ENCODE measurements at places on chromosomes 11 and 22.

DNA sequence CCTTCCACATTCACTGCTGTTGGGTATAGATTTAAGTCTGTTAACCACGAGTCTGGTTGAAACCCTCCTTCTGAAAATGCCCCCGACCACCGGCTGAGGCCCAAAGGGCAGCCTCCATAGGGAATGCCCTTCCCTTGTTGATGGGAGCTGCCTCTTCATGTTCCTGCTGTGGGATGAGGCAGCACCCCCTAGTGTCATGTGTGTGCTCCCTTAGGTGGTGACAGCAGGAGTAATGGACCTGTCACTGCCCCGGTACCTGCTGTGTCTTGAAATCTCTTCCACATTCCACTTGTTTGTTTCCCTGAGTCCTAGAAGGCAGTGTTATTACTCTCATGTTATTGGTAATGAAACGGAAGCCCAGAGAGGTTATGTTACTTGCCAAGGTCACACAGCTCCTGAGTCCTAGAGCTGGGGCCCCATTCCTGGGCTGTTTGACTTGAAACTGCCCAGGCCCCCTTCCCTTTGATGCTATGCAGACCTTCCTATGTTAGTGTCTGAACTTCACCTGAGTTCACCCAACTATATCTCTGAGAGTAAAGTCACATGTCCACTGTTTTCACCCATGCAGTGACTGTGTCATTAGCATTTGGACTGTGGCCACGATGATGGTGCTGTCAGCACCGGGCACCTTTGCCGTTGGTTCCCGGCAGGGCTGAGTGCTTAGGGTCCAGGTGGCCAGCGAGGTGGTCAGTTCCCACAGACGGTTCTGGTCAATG is 234.3 kb downstream of the TBC1D22A start:
- no peak for DNase-seq

DNA sequence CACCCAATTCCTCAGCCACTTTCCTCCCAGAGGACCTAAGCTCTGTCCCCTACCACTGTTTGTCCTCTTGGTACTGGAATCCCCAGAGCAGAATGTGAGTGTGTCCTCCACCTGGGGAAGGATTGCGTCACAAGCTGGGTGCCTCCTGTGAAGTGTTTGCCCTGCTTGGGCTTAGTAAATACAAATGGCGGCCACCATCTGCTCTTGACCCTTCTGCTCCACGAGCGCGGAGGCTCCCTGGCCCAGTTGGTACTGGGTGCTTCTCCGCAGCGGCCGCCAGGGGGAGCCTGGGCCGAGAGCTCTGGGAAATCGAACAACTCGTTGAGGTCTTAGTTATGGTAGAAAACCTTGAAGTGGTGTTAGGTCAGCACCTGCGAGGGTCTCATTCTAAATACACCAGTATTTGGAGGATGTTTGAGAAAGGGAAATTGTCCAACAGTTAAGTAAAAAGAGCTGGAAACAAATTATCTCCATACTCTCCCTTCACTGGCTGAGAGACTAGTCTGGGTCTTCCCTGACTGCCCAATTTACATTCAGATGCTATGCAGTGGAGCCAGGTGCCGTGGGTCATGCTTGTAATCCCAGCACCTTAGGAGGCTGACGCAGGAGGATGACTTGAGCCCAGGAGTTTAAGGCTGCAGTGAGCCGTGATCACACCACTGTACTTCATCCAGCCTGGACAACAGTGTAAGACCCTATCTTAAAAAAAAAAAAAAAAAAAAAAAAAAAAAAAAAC is 74.6 kb upstream of the TEAD1 start:
- peak; percentile 55 for DNase-seq

DNA sequence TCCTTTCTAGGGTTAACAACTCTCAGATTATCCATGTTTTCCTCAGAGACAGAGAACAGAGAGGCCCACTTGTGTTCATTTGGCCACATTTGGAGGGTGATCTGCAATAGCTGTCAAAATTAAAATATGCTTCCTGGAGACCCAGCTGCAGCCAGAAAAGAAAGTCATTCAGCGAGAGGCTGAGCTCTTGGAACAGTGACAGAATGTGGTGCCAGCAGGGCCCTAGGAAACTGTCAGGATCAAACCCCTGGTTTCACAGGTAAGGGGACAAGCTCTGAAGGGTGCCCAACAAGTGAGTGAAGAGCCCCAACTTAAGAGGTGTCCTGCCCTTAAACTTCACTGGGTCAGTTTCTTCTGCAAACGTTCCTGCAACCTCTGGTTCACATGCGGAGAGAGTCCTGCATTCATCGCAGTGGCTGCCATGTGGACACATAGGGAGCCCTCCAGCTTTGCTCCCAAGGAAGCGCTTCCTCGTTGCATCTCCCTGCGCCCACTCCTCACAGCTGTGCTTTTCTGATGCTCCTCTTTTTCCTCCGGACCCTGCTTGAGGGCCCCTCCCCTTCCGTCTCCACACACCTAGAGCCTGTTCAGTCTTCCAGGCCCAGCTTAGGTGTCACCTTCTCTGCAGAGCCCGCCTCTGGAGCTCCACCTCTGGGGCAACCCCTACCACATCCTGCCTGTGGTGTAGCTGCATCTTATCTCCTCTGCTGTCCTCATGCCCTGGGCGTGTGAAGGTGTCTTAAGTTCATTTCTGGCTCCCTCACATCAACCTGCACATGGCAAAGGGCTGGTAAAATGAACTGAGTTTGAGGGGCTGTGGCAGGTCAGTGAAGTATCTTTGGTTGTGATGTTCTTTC is 3.9 kb downstream of the UCP3 start:
- DNase-seq, result no peak

GRCh38 chr11:76918941-76919386 is 58.2 kb downstream of the ACER3 start:
- DNase-seq, result no peak

- DNase-seq, result no peak
Measured at GRCh38 chr11:5738431-5738830, 2.2 kb downstream of the OR56B1 start.

- no peak for DNase-seq
Measured at GRCh38 chr22:25853501-25854284, 111.7 kb downstream of the MYO18B start.

GRCh38 chr11:96752221-96752620 is 362.4 kb downstream of the JRKL start:
- no peak for DNase-seq

- no peak for DNase-seq
Measured at GRCh38 chr11:40323241-40323640, 1136.2 kb downstream of the LRRC4C start.

GRCh38 chr11:85813721-85814120 is 2.8 kb upstream of the SYTL2 start:
- no peak for DNase-seq

- peak; percentile 30 for DNase-seq
Measured at GRCh38 chr11:6755303-6755952, 16.3 kb downstream of the OR2AG2 start.

DNA sequence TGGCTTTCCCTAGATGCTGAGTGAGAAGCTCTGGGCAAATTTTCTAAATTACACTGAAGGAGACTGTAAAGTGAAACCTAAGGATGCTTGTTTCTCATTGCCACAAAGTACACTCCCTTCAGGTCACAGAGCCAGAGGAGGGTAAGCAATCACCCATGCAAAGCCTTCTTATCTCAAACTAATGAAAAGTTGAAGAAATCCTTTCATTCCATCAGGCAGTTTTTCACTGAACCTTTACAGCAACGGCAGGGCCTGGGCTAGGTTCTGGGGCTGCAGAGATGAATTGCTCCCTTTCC is 106.2 kb downstream of the RASSF10 start:
- DNase-seq, result no peak

- DNase-seq, result no peak
Measured at GRCh38 chr11:75814363-75814676, 690 bp upstream of the UVRAG start.

DNA sequence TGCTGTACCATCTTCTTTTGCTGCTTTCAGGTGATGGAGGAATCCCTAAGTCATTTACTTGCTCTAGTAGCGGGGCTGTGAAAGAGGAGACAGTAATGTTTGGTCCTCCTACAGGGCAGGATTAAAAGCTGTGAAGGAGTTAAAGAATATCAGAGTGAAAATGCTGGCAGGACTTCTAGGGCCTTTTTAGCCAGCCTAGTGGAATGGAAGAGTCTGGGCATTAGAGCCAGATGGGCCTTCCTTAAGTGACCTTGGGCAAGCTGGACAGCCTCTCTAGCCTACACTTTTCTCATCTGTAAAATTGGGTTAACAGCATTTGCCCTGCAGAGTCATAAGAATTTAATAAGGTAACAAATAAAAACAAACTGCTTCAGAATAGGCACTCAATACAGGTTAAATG is 114.7 kb downstream of the RBFOX2 start:
- no peak for DNase-seq

DNA sequence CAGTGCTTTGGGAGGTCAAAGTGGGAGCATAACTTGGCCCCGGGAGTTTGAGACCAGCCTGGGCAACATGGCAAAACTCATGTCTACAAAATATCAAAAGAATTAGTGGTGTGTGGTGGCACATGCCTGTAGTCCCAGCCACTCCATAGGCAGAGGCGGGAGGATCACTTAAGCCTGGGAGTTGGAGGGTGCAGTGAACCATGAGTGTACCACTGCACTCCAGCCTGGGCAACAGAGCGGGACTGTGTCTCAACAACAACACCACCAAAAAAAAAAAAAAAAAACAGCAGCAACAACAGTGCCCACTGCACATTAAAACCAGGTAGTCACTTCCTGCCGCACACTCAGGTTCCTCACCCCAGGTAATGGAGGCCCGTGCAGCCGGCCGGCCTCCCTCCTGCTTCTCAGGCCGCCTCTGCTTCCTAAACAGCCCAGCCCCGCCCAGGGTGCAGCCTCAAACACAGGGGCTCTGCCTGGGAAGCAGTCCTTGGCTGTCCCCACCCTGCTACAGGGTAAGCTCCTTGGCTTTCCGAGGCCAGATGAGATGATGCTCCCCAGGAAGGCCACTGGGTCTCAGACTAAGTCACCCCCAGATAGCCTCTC is 318.3 kb downstream of the SHANK2 start:
- no peak for DNase-seq

DNA sequence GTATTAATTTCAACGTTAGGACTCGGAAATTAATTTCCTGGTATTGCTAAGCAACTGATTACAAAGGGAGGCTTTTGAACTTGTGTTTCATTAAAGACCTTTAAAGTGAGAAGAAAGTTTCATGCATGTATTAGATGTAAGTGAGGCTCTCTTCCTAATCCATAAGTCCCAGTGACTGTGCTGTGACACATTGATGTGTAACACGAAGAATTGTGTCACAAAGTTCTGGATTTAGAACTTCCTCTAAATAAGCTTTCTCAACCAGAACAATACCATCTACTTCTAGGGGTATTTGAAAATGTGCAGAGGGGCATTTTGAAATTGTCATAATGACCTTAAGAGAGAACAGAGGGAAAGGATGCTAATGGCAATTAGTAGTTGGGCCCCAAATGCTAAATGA is 14.4 kb downstream of the DCUN1D5 start:
- DNase-seq, result no peak

DNA sequence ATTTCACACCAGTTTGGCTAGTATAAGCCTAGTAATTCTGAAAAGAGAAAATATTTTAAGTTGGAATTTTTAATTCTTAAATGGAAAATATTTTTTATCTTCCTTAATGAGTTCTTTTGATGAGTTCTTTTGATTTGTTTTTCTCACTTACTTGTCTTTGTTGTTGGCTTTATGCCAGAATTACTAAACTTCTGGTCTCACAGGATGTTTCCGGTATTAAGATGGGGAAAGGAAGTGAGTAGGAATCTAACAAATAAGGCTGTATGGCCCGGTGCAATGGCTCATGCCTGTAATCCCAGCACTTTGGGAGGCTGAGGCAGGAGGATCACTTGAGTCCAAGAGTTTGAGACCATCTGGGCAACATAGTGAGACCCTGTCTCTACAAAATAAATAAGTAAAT is 106.4 kb downstream of the ARHGAP42 start:
- DNase-seq, result no peak

DNA sequence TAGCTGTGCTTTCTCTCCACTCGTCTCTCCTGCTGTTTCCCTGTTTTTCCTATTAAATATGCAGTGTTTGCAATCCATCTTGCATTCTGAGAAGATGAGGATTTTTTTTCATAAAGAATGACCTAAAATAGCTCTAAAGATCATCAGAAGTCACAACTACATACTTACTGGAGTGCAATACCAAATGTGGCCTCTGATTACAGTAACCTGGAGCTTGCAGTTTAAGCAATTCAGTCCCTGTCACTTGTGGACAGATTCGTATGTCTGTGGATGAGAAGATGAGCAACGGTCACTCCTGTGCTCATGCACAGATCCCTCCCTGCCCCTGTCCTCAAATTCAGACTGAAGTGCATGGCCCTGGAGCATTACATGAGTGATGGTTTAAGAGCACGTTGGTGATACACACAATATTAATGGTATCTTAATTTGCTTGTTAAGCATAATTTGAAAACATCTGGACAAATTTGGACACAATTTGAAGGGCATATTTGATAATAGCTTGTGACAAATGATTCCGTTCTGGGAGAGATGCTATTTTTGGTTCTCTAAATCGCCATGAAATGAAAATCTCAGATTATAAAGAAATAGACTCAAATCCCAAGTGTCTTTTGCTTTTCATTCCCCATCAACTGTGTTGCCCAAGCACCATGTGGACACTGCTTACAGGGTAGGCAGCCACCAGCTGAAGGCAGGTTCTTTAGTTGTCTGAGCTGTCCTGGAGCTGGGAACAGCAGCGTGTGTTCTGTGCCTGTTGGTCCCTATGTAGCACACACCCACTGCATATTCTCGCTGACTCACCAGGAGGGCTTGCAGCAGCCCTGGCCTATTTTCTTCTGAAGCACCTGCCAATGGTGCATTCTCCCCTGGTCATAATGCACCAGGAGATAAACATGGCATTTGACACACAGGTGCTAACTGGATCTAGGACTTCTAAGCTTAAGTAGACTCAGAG is 32.6 kb upstream of the PRAME start:
- no peak for DNase-seq

GRCh38 chr11:43914466-43914865 is 28.0 kb upstream of the C11orf96 start:
- no peak for DNase-seq

DNA sequence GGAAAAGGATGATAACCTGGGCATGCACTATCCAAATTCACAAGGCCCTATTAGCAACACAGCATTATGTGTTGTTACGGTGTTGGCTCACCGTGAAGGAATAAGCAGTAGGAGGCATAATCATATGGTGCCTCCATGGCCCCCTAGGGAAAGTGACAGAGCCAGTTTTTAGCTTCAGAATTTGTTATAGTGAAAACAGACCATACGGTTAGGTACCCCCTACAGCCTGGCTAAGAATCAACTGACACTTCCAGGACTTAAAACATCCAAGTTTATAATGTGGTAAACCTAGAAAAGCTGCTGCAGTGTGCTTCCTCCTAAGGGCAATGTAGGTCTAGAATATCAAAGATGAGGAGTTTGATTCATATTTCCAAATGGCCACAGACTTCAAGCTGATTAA is 30.4 kb downstream of the KIF18A start:
- DNase-seq, result no peak

- no peak for DNase-seq
Measured at GRCh38 chr11:76303399-76303798, 77.5 kb downstream of the THAP12 start.

GRCh38 chr22:39577366-39577765 is 6.8 kb downstream of the CACNA1I start:
- no peak for DNase-seq

DNA sequence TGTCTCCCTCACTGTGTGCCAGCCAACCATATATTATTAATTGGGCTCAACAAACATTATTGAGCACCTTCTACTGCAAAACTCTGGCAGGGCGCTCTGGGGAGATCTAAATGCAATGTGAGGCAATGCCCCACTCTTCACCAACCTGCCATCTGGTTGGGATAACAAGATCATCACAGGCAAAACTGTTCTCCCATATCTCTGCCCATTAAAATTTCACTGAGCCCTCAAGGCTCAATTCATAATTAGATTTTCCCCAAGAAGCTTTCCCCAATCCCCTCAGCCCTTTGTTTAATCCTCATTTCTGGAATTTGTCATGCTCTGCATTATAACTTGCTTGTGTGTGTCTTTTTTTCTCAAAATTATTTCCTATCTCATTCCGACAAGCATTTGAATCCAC is 106.6 kb downstream of the ARL14EP start:
- no peak for DNase-seq

Measured in progenitor cell of endocrine pancreas (in vitro differentiated cells).